ENCODE measurements at places on chromosomes 4 and X. TPM values are rescaled to one million over a fixed set of nuclear protein-coding genes. Genes with fewer than 3 reads are reported as not detected.

- no peak for DNase-seq
Observed at GRCh38 chr4:102579794-102580462, 78.8 kb downstream of the NFKB1 start.

DNA sequence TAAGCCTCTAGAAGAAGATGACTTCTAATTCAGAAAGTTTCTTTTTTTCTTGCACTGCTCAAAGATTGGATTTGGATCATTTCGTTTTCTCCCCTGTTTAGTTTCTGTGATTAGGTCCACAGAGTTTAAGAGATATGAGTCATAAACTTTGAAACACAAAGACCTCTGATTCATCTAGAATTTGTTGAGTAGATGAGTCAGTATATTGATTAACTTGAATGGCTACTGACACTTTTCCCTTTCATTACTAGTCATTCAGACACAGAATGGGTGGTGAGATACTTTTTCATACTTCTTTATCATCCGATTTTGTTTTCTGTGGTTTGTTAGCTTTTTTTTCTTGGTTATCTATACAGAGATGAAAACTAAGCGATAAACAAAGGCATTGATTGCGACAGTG, 34.1 kb upstream of the AFF2 start:
- no peak for DNase-seq

GRCh38 chr4:88018466-88018865, 11.0 kb downstream of the PKD2 start:
- peak; percentile 79 for DNase-seq

GRCh38 chr4:3304831-3305609, 12.2 kb downstream of the RGS12 start:
- DNase-seq, result peak; percentile 80

DNA sequence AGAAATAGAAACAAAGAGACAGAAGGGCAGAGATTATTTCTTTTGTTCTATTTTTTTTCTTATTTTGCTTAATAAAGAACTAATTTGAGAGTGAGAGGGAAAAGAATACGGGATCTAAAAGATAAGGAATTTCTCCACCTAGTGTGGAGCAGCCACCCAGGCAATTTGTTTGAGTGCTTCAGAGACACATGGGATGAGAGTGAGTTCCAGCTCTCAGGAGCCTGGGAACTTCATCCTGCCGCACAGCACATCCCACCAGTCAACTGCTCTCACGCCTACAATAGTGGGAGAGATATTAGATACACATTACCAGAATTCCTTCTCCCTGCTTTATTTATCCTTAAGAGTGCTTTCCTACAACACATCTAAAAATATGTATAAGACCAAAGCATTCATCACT, 946.4 kb downstream of the PDHA2 start:
- DNase-seq, result no peak

GRCh38 chrX:56564921-56565840, 1.8 kb downstream of the UBQLN2 start:
- no peak for DNase-seq

DNA sequence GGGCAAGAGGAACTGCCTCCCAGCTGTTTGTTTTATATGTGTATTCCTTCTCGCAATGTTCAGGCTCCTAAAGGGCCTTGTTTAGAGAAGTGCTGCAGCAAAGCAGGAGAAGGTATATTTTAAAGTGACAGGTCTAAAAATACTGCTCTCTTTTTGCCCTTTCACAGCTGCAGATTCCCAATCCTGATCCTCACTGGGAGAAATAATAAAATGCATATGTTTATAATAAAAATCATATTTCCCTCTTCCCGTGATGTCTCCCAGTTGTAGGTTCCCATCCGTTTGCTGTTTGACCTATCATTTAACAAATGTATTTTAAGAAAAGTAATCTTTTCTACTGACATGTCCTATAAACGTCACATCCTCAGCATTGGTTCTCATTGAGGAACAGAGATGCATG, 62.7 kb upstream of the GPC4 start:
- DNase-seq, result no peak

MAOA gene
- 68.2 TPM for total RNA-seq

ENPEP gene
- 4.8 TPM for total RNA-seq

TBCK gene
- total RNA-seq, result 64.1 TPM

All from aorta (tissue), 5 donors.